ENCODE measurements at places on chromosomes 5 and 9. TPM values are rescaled to one million over a fixed set of nuclear protein-coding genes. Genes with fewer than 3 reads are reported as not detected.
A peak's percentile ranks its signal among the peaks of the same experiment; 100 is the strongest.

FRMPD1 gene
- polyA plus RNA-seq, result not detected

FAM153A gene
- not detected for polyA plus RNA-seq

DNA sequence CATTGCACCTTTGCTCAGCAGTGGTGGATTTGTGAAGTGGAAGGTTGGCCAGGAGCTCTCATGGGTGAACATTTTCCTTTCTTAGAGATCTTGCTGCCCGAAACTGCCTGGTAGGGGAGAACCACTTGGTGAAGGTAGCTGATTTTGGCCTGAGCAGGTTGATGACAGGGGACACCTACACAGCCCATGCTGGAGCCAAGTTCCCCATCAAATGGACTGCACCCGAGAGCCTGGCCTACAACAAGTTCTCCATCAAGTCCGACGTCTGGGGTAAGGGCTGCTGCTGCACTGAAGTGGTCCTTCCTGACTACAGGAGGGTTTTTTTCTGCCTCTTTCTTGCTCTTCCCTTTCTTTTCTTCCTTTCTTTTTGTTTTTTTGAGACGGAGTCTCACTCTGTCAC lies 21.8 kb downstream of the QRFP start:
- DNase-seq, result no peak

DNA sequence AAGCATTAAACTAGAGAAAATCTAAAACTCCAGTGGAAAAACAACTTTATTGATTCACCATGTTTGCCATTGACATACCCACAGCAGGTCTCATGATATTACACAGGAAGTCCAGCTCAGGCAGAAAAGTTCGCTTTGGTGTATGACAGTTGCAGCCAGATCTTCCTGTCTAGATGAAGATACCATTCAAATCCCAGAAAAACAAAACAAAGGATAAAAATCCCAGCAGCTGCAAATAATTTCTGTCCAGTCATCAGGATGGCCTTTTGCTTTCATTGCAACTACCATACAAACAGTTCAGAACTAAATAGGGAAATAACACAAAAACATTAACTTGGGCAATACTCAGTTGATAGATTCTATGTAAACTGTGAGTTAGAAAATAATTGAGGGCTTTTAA lies 136.0 kb upstream of the NREP start:
- DNase-seq, result no peak

GRCh38 chr5:174571662-174572397 lies 152.6 kb upstream of the MSX2 start:
- peak; percentile 96 for DNase-seq

DNA sequence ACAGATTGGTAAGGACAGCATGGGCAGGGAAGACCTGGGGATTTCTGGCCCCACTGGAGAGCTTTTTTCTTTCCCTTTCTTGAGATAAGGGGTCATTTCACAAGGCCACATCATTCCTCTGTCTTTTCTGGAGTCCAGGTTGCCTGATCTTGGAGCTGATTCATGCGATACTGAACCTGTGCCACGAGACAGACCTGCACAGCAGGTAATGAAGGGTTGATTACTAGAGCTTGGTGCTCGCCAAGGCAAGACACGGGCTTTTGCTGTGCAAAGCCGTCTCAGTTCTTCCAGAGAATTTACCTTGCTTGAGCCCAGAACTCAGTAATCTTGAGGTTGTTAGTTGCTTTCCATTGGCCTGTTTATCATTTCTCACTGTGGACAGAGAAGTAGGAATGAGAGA lies 39.2 kb downstream of the NUP188 start:
- no peak for DNase-seq

- no peak for DNase-seq
Observed at GRCh38 chr9:17846948-17847655, 268.2 kb downstream of the SH3GL2 start.

- DNase-seq, result no peak
Observed at GRCh38 chr5:119243888-119244287, 111.9 kb upstream of the TNFAIP8 start.

DNA sequence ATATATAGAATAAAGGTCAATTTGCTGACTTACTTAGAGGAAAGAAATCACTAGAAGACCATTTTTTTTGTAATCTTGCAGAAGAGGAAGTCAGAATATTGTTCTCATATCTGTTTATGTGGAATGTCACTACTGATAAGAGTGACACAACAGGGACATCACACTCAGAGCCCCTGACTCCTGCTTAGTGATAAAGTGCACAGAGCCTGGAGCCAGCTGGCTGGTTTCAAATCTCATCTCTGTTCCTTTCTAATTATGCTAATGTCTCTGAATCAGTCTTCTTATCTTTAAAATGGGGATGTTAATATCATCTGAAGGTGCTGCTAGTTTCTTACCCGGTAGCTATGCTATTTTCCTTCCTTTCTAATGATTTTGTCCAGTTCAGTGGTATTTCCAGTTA lies 58.6 kb upstream of the LIFR start:
- DNase-seq, result no peak

DNA sequence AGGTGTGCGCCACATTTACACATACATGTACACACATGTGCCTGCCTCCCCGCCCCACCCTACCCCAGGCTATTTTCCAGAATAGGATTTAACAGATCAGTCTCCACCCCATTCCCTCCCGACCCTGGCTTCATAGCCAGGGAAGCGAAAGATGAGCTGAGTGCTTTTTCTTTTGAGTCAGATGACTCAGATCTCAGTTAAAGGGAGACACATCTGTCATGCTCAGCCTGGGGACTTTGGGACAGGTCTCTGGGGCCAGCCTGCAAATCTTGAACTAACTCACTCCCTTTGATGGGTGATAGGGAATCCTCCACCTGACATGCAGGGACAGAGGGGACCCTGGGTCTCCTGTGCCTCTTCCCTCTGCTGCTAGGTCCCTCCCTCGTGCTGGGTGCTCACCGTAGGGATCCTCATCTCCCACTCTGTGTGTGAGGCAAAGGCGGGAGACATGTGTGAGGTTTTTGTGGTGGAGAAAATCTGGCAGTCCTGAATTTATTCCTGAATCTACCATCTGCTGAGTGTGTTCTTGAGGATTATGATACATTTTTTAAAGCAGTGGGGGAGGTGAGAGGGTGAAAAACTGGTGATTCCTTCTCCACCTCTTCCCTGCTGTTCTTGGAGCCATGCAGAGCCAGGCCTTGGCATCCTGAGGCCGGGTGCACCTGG lies 37.7 kb downstream of the NEUROG1 start:
- no peak for DNase-seq

Measured in AG04450 (cell line).